ENCODE measurements at places on chromosomes 7 and 10. TPM values are rescaled to one million over a fixed set of nuclear protein-coding genes. Genes with fewer than 3 reads are reported as not detected.

GRCh38 chr10:90302758-90303481 lies 554.9 kb downstream of the HTR7 start:
- no peak for DNase-seq

DNA sequence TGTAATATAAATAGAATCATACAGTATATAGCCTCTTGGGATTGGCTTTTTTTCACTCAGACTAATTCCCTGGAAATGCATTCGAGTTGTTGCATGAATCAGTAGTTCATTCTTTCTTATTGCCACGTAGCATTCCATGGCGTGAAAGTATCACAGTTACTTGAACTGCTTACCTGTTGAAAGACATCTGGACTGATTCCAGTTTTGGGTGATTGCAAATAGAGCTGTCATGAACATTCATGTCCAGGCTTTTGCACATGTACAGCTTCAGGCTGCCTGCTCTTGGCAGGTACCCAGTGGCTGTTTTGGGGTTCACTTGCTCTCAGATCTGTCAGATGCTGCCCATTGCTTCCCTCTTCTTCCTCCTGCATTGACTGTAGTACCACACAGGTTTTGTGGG lies 54.9 kb downstream of the LRGUK start:
- no peak for DNase-seq

GRCh38 chr7:55970978-55971377 lies 6.6 kb downstream of the NIPSNAP2 start:
- no peak for DNase-seq

DNA sequence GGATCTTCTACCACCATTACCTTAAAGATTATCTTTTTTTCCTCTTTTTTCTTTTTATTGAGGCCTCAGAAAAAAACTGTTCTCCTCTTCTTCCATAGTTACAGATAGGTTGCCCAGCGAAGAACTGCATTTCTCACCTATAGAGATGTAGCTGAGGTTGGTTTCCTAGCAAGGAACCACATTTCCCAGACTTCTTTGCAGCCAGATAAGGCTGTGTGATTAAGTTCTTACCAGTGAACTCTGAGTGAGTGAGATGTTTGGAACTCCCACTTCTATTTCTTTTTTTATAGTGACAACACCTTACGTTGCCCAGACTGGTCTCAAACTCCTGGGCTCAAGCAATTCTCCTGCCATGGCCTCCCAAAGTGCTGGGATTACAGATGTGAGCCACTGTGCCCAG lies 5.9 kb upstream of the MCMBP start:
- DNase-seq: no peak

LRRN3 gene
- total RNA-seq: 1.2 TPM

GRCh38 chr7:43658718-43659548 lies 70.4 kb downstream of the COA1 start:
- DNase-seq: no peak

DNA sequence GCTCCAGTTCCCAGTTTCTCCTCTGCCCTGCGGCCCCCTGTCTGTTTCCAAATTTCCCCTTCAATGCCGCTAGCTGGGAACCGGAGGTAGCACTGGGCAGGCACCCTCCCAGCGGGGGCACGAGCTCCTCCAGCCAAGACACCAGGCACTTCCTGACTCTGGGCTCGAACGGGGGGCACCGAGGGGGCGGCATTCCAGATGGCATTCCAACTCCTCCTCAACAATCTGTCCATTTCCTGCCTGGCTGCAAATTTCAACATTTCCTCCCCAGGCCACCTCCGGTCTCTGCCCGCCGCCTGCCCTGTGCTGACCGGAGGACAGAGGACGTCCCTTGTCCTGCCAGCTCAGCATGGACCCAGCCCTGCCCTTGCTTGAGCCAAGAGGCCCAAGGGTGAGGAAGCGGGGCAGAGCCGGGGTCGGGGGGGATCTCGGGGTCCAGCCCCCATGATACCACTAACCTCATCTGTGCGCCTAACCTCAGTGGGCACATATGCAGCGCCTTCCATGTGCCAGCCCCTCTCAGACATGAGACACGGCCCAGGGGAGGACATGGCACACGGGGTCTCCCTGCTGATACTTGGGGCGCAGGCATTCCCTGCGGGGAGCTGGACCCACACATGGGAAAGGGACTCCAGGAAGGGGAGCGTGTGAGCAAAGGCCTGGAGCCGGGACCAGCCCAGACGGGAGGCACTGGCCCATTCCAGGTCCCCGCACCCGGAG lies 58.0 kb downstream of the PDGFA start:
- no peak for DNase-seq

BTBD16 gene
- 51.2 TPM for total RNA-seq

DNA sequence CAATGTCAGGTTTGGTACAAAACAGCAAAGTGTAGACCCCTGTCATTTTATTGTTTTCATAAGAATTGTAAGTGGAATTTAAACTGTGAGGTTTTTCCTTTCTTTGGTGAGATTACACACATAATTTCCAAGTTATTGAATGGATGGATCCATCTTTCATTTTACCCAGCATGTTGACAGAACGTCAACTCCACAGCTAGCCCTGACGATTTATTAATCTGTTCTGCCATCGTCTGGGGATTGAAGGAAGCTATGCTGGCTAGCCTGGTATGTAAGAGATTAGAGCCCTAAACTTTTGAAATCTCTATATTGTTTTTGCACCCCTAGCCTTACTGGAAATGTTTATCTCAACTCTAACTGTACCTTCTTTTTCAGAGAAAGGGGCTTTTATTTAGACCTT lies 8.6 kb downstream of the WNT16 start:
- no peak for DNase-seq

KAZALD1 gene
- 3.4 TPM for total RNA-seq

SMO gene
- total RNA-seq: 12.5 TPM

FFAR4 gene
- 0.13 TPM for total RNA-seq

GRCh38 chr7:8232999-8233847 lies 28.7 kb downstream of the ICA1 start:
- no peak for DNase-seq

- DNase-seq: peak; percentile 84
Measured at GRCh38 chr10:96513698-96514561, at the start of gene TLL2. Gene TLL2, minus strand, starts transcription at chr10:96513926. Its CDS starts 241 bp downstream, at chr10:96513685.

ASZ1 gene
- total RNA-seq: not detected

STEAP1B gene
- total RNA-seq: 0.73 TPM

GPR26 gene
- not detected for total RNA-seq

- DNase-seq: no peak
Measured at GRCh38 chr10:101578803-101579515, 9.1 kb downstream of the POLL start.

GRCh38 chr10:77321838-77322237 lies 315.8 kb downstream of the KCNMA1 start:
- DNase-seq: no peak

TCAF2 gene
- total RNA-seq: 14.3 TPM

FAM13C gene
- total RNA-seq: 26.6 TPM

GRCh38 chr10:50275650-50276235 lies 24.4 kb upstream of the ASAH2 start:
- no peak for DNase-seq

DNA sequence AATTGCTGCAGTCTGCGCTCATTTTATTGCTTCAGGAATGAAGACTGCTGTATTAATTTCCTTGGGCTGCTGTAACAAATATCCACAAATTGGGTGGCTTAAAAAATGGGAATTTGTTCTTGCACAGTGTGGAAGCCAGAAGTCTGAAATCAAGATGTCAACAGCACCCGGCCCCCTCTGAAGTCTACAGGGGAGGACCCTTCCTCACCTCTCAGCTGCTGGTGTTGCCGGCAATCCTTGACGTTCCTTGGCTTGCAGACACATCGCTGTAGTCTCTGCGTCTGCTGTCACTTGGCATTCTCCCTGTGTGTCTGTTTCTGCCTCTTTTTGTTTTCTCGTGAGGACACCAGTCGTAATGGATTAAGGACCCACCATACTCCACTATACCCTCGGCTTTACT lies 166.2 kb downstream of the PTPN20 start:
- peak; percentile 22 for DNase-seq

LIPN gene
- total RNA-seq: not detected

- DNase-seq: peak; percentile 50
Measured at GRCh38 chr10:115355162-115355760, 262.1 kb downstream of the ATRNL1 start.

HOGA1 gene
- 1.3 TPM for total RNA-seq

DNA sequence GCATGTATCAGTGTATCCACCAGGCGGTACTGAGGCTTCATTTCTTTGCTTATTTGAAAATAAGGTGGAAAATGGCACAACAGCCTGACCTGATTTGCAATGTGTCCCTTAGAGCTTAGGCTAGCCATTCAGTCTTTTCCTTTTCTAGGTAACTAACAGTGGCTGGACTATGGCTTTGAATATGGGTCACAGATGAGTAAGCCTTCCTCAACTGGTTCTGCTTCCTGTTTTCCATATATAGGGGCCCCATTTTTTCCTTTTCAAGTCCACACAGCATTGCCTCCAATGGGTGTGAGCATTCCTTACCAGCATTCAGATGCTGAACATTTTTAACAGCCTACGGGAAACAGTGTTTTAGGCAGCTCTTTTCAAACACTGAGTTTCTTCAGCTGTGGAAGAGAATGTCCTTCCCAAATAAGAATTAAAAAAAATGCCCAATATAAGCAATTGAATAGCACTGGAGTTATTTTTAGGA lies 3.9 kb upstream of the ITGB1 start:
- DNase-seq: no peak

DNA sequence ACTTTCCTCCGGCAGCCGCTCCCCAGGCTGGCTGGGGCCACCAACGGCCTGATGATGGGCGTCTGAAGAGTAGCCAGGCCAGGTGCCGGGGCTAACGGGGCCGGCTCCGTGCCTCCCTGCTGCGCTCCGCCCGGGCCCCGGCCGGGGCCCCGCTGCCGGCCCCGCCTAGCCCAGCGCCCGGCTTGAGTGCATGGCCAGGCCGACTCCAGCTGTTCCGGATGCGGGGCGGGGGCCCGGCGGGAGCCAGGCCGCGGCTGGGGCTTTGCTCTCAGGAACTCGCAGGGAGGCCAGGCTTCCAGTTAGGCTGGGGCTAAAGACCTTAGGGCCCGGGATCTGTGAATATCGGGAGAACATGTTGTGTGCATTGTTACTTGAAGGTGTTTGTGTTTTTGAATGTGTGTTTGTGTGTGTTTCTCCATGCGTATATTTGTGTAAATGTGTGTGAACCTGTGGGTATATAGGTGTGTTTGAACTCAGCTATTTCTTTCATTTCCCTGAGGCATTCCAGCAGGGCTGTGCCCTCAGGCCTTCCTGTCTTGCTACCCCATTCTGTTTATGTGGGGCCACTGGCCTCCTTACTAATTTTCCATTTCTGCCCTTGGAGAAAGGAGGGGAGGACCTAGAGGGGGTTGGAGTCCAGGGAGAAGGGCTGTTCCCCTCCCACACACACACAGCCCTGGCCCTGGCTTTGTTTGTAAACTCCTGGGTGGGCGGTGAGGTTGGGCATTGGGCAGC lies 1.1 kb upstream of the LBX1 start:
- no peak for DNase-seq

DNA sequence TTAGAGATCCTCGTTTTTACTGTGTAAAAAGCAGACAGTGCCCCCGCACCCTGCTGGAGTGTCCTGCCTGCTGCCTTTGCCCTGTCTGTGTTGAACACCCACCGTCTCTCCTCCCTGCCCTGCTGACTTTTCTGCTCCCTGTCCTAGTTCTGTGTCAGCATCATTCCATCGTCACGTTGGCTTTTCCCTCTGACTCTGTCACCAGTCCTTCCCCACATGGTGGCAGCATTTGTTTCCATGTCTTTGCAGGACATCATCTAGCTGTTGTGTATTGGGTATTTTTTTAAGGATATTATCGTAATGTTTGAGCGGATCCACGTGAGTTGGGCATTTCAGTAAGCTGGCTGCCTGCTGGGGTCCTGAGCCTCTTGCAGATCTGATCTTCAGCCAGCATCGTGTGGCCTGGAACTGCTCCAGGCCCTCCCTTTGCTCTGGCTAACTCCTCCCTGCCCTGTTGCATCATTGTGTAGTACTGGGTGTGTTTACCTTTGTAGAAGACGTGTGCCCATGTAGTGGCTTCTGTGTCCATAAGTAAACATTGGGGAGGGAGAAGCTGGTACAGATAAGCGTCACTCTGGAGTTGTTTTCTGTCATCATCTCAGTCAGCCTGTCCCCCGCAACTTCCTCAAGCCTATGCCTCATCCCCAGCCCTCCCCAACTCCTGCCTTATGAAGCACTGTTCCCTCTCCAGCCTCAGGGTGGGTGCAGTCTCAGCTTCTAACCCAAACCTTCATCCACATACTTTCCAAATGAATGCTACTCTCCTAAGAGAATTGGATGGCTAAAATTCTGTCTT lies 44.3 kb downstream of the TRRAP start:
- DNase-seq: no peak

GRCh38 chr10:109769966-109770365 lies 153.3 kb downstream of the XPNPEP1 start:
- DNase-seq: no peak

DNA sequence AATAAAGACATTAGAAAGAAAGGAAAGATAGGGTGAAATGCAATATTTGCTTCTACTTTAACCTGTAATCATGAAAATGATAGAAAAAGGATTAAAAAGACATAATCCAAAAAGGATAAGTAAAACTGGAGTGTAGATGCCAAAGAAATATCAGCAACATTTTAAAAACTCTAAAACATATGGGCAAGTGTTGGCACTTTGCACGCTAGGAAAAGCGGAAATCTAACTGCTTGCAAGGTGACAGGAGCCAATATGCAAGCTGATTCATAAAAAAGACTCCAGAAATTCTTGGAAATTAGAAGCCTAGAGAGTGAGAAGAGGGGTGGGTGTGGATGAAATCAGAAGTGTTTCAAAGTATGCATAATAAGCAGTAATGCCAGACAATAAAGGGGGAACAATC lies 161.1 kb downstream of the SEMA3E start:
- DNase-seq: no peak

MYPN gene
- total RNA-seq: 0.08 TPM

Measured in ureter (tissue), 1 donor.